CD8-positive, alpha-beta memory T cell (primary cell): ENCODE measurements at places on chromosomes 2 and 18. TPM values are rescaled to one million over a fixed set of nuclear protein-coding genes. Genes with fewer than 3 reads are reported as not detected.
A peak's percentile ranks its signal among the peaks of the same experiment; 100 is the strongest.

DNA sequence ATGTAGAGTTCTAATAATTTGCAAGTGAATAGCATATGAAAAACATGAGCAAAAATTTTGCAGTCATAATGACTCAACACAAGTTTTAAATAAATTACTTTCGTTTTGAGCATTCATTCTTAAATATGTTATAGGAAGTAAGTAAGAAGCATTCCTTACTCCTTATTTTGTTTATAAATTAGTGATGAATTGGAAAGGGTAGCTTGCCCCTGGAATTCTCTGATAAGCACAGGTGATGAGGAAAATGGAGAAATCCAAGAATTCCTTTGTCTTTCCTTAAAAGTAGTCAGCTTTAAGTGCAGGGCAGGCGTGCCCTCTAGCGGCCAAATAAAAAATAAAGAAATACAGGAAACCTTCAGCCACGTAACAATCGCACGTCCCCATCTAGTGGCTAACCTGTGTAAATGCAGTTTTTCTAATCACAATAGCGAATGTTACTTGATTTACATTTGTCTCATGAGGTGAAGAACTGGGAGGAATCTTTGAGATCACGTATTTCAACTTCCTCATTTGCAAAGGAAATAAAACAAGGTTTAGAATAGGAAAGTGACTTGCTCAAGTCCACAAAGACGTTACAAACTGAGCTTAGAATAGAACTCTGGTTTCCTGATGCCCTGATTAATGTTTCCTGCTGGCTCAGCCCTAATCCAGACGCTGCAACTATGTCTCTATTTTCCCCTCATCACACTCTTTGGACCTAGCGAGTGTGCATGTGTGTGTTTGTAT is 47.2 kb upstream of the ZNG1B start:
- H3K4me1 ChIP-seq: peaks cover 4% of the 10 kb centered on the region
- H3K27ac ChIP-seq: no peak overlapping the region
- peak; percentile 45 for DNase-seq
- H3K27me3 ChIP-seq: no peaks in the 10 kb centered on the region
- peak overlapping the region; percentile 51 for H3K4me3 ChIP-seq

DNA sequence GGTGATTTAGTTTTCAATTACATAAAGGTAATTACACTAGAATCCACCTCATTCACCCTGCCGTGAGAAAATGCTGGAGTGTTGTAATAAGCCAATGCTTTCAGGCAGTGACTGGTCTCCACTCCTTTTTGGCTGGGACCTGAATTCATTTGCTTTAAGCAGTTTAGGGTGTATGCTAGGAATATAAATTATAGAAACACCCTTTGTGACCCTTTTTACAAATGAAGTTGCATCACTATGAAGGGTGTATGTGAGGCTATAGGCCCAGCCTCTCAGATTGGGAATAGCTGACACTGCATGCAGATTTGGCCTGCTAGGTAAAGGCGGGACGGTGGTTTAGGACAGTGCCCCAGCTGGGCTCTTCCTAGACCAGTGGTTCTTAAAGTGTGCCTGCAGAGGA is 50.8 kb upstream of the NFE2L2 start:
- H3K27ac ChIP-seq: no peak overlapping the region
- H3K36me3 ChIP-seq: no peaks in the 10 kb centered on the region
- no peak overlapping the region for H3K4me3 ChIP-seq
- peaks cover 12% of the 10 kb centered on the region for H3K4me1 ChIP-seq
- DNase-seq: no peak

GRCh38 chr2:82027921-82028615 is 1723.5 kb upstream of the LRRTM1 start:
- H3K36me3 ChIP-seq: no peaks in the 10 kb centered on the region
- H3K4me3 ChIP-seq: no peak overlapping the region
- H3K27ac ChIP-seq: no peak overlapping the region
- H3K4me1 ChIP-seq: no peaks in the 10 kb centered on the region

GRCh38 chr2:232349546-232349945 is 29.0 kb upstream of the ALPP start:
- no peaks in the 10 kb centered on the region for H3K36me3 ChIP-seq
- peaks cover 33% of the 10 kb centered on the region for H3K27me3 ChIP-seq
- no peak overlapping the region for H3K4me3 ChIP-seq
- H3K4me1 ChIP-seq: peaks cover 18% of the 10 kb centered on the region
- H3K27ac ChIP-seq: no peak overlapping the region
- no peak for DNase-seq

DNA sequence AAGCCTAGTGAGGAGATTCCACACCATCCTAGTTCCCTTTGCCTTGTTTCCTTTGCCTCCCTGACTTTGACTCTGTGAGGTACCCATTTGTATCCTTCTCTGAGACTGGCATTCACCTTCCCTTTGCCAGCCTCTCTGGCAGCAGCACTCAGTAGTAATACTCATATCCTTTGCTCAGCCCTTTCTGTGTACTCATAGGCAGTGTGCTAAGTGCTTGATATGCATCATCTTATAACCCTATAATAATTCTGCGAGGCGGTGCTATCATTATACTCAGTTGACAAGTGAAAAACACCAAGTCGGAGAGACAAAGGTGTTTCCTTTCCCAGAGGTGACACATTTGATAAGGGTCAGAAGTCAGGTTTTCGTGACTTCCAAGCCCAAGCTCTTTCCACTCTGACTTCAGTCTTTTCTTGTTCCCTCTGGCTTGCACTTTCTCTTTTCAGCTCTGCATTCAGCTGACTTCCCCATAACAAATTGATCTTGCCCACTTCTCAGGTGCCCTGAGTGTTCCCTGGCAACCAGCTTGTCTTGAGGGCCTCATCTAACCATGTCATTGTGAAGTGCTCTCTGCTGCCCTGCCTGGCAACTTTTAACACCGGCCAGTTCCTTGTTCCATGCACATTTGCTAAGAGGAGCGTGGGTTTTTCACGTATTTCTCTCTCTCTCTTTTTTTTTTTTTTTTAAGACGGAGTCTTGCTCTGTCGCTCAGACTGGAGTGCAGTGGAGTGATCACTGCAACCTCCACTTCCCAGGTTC is 94.5 kb upstream of the UPP2 start:
- no peaks in the 10 kb centered on the region for H3K36me3 ChIP-seq
- H3K4me3 ChIP-seq: no peak overlapping the region
- H3K27ac ChIP-seq: no peak overlapping the region
- H3K4me1 ChIP-seq: no peaks in the 10 kb centered on the region

DNA sequence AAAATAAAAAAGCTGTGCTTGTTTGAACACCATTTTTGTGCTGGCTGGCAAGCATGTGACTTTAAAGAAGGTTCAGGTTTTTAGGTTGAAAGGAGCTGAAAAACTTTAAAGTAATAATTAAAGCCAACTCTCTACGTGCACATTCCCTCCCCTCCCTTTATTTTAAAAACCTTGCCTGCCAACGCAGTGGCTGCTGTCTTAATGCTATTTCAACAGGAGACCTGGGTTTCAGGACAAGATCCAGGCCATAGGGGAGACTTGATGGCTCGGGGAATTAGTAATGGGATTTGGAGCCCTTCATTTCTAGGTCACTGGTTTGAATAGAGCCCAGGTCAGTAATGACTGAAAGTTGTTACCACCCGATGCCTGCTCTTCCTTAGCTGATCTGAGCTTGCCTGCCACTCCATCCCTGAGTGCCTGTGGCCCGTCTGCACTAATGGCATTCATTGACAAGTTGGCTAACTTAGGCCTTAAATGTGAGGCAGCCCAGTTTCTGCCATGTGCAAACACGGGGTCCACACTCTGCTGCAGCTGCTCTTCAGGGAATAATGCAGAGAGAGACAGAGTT is 1233.2 kb upstream of the ZEB2 start:
- H3K27ac ChIP-seq: no peak overlapping the region
- no peak overlapping the region for H3K4me3 ChIP-seq
- DNase-seq: no peak

DNA sequence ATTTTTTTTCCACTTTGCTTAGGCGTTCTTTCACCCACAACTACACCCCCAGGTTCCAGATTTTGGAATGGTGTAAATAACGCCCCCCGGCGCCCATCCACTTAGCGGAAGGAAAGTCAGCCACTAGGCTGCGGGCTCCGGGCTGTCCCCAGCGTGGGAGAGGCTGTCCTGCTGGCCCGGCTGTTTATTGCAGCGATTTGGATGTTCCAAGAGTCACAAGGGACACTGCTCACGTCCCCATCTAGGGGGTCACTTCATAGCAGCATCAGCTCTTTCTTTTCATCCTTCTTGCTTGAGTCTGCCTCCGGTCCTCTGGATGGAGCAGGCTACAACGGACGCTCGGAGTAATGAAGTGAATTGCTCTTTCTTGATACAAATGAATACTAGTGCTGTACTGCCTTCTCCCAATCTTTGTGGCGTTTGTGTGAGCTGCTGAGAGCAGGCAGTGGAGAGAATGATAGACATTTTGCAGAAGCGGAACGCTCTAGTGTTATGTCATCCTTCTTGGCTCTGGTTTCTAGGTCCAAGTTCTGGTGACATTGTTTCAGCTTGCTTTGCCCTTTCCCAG is 50.7 kb upstream of the PAIP2B start:
- H3K4me3 ChIP-seq: no peak overlapping the region
- H3K4me1 ChIP-seq: peaks cover 20% of the 10 kb centered on the region
- H3K27ac ChIP-seq: no peak overlapping the region
- H3K36me3 ChIP-seq: no peaks in the 10 kb centered on the region
- peak; percentile 6 for DNase-seq

DNA sequence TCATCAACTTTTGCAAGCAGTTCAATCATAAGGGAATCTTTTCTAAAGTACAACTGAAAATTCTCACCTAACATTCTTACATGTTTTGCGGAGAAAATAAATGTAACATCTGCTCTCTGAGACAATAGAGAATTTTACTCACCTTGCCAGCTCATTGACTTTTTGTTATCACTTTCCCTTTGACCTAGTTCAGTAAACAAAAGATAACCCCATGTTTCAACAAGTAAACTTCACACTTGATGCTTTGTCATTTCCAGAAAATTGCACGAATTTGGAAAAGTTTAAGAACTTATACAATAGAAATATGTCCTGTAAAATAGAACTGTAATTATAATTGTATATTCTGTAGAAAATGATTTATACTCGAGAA is 1110.0 kb upstream of the ACVR2A start:
- H3K4me3 ChIP-seq: no peak overlapping the region
- no peaks in the 10 kb centered on the region for H3K36me3 ChIP-seq
- H3K27me3 ChIP-seq: no peaks in the 10 kb centered on the region
- no peak for DNase-seq

- peak; percentile 83 for DNase-seq
- no peaks in the 10 kb centered on the region for H3K36me3 ChIP-seq
- peak overlapping the region; percentile 10 for H3K27ac ChIP-seq
Observed at GRCh38 chr2:230319211-230319862, 7.7 kb upstream of the SP140L start.

- no peaks in the 10 kb centered on the region for H3K36me3 ChIP-seq
- no peak overlapping the region for H3K4me3 ChIP-seq
- no peaks in the 10 kb centered on the region for H3K27me3 ChIP-seq
- peak overlapping the region; percentile 2 for H3K27ac ChIP-seq
Observed at GRCh38 chr2:72830273-72830672, 4.4 kb upstream of the EXOC6B start.

Gene SERPINB11
- not detected for total RNA-seq

Gene SP140
- 108 TPM for total RNA-seq

Gene CTAGE1
- total RNA-seq: not detected

Gene MITD1
- 55.4 TPM for total RNA-seq
